ENCODE measurements at places on chromosomes 2 and 18.

DNA sequence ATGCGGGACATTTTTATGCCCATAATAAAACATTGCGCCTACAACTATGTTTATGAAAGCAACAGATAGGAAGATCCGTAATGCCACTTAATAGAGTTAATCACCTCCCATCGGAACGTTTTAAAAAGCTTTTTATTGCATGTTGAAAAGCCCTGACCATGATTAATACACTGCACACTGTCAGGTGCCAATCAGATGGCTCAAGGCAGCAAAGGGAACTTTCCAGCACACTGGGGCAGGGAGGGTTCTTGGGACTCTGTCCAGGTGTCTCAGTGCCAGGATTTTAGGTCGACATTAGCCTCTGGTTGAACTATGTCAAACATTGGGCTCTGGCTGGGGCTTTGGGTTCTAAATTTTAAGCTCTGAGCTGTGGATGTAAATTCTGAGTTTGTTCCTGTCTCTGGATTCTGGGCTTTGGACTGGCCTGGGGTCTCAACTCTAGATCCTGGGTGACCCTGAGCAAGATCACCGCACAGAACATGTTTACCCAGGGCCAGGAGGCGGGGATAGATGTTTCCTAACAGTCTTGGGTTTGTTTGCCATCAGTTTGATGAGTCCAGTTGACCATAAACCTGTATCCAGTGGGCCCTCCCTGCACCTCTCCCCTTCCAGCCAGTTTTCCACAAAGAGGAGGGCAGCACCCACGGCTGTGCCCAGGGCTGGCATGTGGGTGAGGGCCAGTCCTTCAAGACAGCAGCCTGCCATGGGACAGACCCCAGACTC lies 262.7 kb downstream of the ATAD2B start:
- no peak for ATAC-seq

GRCh38 chr2:102434655-102435381 lies 11.9 kb downstream of the IL18RAP start:
- ATAC-seq: no peak

DNA sequence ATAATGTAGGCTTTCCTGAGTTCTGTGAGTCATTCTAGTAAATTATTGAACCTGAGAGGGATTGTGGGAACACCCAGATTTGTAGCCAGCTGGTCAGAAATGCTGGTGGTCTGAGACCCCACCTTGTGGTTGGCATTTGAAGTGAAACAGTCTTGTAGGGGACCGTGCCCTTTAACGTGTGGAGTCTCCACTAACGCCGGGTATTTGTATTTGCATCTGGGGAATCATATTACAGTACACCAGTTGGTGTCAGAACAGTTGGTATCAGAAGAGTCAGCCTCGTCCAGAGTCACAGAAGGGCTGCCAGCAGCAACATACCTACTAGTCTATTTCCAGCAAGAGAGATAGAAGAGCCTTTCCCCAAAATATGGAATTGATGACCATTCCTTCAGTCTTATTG lies 38.3 kb upstream of the PTPN4 start:
- no peak for ATAC-seq

DNA sequence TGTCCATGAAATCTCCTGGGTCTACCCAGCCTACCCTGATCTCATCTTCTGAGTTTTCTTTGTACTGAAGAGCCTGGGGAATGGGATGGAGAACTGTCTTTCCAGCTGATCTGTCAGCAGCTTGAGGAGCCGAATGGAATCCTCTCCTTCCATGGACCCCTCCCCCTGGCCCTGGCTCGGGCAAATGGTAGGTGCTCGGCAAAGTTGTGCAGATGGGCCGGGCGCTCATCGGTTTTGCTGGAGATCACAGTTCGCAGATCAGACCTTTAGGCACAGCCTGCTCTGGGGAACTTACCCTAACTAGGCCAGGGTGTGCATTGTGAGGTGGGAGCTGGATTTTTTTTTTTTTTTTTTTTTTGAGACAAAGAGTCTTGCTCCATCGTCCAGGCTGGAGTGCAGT lies 40.4 kb downstream of the LCT start:
- no peak for ATAC-seq

DNA sequence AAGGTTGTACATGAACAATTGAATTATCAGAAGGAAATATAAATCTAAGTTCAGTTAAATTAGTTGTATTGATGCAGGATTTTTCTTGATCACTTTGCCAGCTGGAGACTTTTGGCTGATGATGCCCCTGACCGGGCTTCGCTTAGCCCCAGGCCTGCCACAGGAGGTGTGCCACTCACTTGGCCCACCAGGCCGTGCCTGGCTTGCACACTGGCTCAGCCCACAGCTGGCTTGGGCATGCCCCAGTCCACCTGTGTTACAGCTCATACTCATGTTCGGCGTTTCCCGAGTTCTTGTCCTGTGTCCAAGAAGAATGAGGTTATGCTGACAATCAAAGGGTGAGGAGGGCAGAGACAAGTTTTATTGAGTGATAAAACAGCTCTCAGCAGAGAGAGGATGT lies 773.9 kb upstream of the FANCL start:
- no peak for ATAC-seq

DNA sequence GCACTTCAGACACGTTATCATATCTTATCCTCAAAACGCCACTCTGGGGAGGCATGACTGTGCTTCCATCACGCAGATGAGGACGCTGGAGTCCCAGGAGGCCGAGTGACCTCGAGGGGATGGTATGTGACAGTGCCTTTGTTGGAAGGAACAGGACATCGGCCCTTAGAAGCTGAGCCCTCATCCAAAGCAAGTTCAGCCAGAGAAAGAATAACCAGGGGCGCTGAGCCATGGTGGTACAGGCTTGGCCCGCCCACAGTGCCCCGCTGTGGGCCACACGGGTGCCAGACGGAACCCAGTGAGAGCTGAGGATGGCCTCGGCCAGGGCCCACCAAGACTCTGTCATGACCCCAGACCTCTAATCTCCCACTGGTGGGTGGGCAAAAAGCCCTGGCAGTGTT lies 31.3 kb downstream of the HS1BP3 start:
- ATAC-seq: no peak

DNA sequence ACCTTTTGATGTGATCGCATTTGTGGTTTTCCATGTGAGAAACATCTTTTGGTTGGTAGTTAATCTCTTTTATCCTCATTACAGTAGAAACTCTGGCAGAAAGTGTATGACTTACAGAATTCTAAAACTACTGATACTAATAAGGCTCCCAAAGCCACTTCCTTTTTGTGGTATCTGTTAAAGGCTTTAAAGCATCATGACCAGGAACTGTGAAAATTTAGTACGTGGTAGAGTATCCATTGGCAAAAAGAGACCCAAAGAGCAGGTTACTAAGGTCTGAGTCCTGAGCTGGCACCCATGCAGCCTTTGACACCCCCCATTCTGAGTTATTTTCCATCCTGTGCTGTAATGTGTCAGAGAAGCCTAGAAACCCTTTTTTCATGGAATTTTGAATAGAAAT lies 94.5 kb downstream of the DPP4 start:
- no peak for ATAC-seq

- no peak for ATAC-seq
Observed at GRCh38 chr2:69863298-69863697, 30.5 kb upstream of the SNRNP27 start.

DNA sequence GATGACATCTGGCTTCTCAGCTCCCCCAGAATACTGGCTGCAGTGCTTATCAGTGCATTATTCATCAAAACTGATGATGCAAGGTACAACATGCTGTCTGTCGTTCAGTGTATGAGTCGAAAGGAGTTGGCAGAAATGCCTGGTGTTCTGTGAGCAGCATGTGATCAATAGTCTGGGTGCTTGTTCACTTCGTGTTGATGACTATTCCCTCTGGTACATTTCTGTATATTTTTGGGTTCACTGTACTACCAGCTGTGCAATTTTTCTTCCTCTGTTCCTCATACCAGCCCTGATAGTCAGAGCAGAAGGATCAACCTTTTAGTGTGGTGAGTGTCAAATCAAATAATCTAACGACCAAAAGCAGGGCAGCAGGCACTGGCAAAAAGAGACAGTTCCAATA lies 59.0 kb upstream of the KLHL14 start:
- no peak for ATAC-seq

- ATAC-seq: no peak
Observed at GRCh38 chr18:63585988-63586387, 1.2 kb upstream of the SERPINB13 start.

DNA sequence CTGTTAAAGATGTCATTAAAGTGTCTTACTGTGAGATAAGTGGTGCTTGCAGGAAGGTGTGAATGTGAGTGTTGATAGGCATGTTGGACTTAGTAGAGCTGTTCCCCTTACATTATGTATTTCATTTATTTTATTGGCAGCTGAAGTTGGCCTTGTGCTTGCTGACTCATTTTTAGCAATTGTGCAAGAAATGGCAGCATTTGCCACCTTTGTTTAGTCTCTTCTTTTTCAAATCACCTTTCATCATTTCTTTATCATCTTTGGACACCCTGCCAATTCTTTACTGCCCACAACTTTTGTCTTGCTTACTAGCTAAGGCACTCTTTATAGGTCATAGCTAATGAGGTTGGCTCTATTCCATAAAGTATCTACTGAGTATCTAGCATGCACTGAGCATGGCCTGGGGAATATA lies 130.3 kb upstream of the LYPD6 start:
- no peak for ATAC-seq

DNA sequence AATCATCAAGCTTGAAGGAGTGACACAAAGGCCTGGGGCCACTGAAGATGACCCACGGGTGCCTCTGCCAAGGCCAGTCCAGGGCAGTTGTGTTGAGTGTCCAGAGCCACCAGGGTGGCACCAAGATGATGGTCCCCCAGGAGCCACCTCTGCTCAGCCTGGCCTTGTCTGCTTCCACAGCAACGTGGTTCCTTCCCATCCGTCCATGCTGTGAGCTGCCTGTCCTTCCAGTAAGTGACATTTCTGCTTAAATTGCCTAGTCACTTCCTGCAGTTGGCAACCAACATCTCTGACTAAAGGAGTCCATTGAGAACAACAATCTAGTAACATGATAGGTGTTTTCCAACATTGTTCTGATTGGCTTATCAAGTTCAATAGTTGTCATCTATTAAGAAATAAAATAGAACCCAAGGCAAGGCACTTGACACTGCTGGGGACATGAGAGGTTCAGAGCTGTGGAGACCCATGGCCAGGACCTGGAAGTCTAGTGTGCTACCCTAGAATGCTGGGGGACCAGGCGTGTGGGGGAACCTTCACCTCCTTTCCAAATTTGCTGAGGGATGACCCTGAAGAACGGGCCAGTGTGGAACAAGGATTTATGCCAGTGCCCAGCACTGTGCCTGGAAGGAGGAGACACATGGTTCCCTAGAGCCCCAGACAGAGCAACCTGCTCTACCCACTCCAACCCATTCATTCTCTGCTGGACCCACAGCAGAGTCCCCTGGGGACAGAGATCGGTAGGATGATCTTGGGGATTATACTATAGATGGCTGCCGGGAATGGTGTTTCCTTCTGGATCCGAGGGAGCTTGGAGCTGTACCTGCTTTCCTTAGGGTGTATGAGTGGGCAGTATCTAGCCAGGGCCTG lies 98.9 kb upstream of the EPC2 start:
- no peak for ATAC-seq

DNA sequence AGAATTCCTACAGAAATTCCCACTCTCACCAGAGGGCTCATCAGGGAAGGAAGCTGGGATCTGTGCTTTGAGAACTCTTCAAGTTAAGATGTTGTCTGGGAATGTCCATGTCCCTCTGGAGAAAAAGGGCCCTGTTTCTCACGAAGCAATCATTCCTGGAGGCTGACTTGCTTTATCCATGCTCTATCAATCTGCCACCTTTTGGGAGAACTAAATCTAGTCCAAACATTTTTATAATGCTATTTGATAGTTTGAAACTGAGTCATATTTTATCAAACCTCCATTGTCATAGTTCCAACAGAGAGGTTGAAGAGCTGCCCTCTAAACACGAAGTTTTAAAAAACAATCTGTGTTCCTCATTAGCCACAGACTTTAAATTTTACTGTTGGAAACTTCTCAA lies 219.2 kb downstream of the MTX2 start:
- ATAC-seq: no peak

DNA sequence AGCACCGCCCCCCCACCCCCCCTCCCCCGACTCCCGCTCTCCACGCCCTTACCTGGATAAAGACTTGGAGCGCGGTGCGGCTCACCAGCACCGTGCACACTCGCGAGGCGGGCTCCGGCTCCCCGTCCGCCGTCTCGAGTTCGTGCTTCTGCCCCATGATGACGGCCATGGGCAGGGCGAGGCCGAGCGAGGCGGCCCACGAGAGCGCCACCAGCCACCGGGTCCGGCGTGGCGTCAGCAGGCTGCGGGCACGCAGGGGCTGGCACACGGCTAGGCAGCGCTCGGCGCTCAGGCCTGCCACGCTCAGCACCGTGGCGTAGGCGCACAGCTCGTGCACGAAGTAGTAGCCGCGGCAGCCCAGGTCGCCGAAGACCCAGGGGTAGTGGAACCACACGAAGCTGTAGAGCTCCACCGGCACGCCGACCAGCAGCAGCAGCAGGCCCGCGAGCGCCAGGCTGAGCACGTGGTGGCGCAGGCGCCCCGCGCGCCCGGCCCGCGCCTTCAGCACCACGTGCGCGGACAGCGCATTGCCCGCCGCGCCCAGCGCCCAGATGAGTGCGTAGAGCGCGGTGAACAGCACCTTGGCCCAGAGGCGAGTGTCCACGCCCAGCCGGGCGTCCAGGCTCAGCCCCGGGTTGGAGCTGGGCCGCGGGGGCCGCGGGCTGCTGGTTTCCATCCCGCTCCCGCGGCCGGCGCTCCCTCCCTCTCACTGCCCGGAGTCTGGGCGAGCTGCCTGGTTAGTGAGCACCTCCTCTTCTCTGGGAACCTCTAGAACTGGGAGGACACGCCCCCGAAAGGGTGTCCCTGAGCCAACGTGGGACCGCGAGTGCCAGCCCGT lies at the start of gene NTSR2:
Gene NTSR2, minus strand, starts transcription at position 742 of the 838 bp plus-strand sequence. Its CDS starts 66 bp downstream, at position 676.
- ATAC-seq: peak; percentile 84

DNA sequence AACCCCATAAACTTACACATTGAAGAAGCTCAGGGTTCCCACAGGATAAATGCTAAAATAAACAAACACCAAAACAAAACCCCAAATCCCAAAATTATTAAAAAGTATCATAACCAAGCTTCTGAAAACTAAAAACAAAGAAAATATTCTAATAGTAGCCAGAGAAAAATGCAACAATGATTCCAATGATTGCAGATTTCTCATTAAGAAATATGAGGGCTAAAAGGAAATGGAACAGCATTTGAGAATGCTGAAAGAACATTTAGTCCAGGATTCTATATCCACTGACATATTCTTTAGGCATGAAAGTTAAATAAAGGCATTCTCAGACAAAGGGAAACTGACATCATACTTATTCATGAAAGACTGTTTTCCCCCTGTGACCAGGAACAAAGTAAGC lies 212.4 kb downstream of the SLC4A10 start:
- no peak for ATAC-seq

- no peak for ATAC-seq
Observed at GRCh38 chr2:142416996-142417395, 286.2 kb upstream of the LRP1B start.

DNA sequence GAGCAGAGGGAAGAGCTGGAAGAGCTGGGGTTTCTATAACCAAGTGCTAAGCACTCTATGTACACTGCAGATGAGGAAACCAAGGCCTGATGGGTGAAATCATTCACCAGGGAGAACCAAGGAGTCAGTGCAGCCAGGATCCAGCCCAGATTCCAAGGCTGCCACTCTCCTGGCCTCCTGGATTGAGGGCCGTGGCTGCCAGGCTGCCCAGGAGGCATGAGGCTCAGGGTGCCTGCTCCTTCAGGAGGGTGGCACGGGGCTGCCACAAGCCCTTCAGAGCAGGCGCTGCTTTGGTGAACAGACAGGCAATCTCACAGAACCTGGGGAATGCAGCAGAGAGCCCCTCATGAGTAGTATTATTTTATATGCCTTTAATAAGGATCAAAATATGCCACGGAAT lies 293.7 kb upstream of the HDAC4 start:
- no peak for ATAC-seq

Measured in gastroesophageal sphincter (tissue), 4 donors.